GM13977 (cell line): ENCODE measurements at places on chromosomes 1 and 21.

GRCh38 chr1:167899253-167899681 lies 14.7 kb downstream of the ADCY10 start:
- DNase-seq: peak; percentile 62

- DNase-seq: no peak
Observed at GRCh38 chr21:30463713-30464112, 16.5 kb downstream of the KRTAP19-1 start.

- DNase-seq: peak; percentile 45
Observed at GRCh38 chr1:228006034-228006785, 588 bp upstream of the WNT3A start.

GRCh38 chr1:21814241-21814918 lies 2.3 kb downstream of the LDLRAD2 start:
- DNase-seq: peak; percentile 78

GRCh38 chr1:50812346-50812745 lies 147.7 kb downstream of the FAF1 start:
- no peak for DNase-seq

DNA sequence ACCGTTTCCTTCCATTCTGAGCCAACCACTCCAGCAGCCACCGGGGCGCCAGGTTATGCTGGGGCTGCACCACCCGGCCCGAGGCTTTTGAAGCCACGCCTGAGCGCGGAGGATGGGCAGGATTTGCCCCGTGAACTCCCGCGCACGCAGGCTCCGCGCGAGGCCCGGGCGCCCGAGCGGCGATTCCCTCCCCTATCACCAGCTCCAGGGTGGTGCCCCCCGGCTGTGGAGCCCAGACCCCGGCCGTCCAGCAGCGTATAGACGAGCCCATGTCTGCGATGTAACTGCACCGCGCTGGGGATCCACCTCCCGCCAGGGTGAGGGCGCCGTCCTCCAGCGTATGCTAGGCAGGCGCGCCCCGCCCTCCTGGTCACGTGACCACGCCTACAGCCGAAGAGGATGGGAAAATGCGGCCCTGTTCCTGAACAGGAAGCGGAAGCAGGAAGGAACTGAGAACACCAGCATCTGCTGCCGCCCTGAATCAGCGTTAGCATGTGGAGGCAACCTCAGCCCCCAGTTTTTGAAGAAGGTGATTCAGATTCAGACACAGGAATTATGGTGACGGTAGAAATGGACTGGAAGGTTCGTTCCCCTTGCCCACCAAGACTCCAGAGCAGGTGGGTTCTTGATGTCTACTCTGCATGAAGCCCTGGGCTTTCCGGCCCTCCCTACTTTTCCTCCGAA lies 46.0 kb downstream of the VPS26C start:
- DNase-seq: peak; percentile 90

DNA sequence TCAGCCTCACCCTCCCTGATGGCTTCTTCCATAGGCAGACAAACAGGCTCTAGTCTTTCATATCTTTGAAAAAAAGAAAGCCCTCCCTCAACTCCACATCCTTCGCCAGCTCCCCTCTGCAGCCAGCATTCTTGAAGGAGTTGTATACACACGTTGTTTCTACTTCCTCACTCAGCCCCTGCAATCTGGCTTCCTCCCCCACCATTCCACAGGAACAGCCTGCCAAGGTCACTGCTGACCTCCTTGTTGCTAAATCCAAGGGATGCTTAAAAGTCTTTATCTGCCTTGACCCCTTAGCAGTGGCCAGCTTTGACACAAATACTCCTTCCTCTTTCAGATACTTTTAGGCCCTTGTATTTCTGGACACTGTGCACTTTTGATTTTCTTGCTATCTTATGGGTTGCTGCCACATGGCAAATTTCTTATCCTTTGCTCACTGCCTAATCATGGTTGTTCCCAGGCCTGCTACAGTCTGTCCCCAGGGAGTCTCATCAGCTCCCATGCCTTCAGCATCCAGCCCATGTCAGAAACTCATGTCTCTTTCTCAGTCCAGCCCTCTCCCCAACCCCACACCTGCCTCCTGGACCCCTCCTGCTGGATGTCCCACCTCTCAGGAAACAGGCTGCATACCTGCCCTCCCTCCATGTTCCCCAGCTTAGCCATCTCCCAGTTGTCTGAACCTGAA lies 8.3 kb downstream of the FAM229A start:
- DNase-seq: no peak

DNA sequence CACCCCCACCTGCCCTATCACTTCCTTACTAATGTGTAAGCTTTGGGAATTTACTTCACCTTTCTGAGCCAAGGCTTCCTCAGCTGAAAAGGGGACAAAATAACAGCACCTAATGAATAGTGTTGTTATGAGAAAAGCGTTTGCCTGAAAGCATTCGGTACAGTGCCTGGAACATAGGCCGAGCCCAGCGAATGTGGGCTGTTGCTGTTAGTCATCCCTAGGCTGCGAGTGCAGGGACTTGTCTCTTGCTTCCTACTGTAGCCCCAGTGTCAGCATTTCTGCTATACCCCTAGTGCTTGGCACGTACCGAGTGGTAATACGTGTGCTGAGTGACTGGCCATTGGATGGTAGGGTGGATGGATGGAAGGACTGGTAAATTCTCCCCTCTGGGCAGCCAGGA lies 16.7 kb upstream of the KPNA6 start:
- no peak for DNase-seq

DNA sequence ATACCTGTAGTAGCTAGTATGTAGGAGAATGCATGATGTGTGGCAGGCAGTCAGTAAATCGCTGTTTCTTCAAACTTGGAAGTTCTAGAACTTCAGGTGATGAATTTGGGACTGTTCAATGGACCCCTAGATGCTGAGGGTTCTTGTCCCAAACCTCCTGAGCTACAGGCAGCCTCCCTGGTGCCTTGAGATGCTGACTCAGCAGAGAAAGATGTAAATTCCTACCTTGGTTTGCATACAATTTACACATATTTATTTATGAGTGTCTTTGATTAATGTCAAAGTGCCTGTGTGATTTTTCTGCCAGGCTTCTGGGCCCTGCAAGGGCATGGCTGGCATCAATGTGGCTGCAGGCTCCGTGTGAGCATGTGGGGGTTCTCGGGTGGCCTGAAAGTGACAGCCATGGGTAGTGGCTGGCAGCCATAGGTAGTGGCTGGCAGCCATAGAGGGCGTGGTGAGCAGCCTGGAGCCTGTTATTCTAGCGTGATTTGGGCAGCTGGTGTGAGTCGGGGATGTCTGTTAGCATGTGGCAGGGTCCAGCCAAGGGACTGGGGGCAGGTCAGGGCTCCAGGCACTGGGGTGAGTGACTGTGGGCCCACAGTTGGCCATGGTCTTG lies 13.2 kb upstream of the POU3F1 start:
- no peak for DNase-seq

DNA sequence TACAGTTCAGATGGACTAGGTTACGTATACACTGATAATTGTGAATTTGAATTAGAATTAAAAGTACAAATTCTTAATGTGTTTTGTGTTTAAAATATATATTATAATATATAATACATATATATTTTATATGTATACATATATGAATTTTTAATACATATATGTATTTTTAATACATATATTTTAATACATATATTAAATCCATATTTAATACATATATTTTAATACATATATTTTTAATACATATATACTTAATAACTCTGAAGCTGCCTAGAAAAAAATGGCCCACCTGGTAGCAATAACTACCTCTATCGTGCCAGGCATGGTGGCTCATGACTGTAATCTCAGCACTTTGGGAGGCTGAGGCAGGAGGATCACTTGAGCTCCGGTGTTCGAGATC lies 179.1 kb upstream of the SAMSN1 start:
- no peak for DNase-seq

DNA sequence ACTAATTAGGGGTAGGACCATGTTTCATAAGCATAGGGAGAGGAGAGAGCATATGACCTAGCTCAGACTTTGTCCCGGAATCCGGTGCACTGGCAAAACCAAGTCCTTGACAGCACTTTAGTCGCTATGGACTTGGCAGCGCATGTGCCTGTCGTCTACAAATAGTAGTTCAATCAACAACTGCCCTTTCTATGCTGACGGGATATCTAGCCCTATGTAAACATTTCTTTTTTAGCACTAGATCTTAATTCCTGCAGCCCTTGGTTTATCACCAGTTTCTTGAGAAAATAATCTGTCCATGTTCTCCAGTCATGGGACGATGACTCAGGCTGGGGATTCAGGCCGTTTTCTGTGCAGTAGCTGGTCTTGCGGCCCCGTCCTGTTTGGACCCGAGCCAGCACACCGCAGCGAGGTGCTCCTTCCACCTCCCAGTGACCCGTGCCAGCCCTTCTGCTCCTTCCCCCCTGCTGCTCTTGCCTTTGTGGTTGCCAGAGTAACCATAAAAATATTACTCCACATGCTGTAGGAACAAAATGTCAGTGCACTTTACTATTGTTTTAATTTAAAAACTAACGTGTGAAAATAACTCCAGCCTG lies 8.6 kb upstream of the MT1HL1 start:
- DNase-seq: no peak

- DNase-seq: peak; percentile 17
Observed at GRCh38 chr1:88655685-88656299, 28.3 kb upstream of the PKN2 start.

DNA sequence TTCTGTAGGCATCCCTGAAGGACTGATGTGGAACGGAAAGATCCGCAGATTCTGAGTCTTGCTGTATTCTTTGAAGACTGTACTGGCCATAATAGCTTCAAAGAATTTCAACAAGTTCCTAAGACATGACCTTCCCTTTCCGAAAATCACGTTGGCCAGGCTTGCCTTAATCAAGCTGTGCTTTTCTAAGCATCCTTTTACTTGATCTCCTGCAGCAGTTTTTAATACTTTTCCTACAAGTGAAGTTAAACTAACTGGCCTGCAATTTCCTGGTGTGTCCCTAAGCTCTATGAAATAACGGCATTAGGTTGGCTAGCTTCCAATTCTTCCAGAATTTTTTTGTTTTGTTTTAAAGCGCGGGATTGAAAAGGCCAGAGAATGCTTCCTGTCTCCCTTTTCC lies 40.3 kb downstream of the SPAG17 start:
- DNase-seq: no peak

DNA sequence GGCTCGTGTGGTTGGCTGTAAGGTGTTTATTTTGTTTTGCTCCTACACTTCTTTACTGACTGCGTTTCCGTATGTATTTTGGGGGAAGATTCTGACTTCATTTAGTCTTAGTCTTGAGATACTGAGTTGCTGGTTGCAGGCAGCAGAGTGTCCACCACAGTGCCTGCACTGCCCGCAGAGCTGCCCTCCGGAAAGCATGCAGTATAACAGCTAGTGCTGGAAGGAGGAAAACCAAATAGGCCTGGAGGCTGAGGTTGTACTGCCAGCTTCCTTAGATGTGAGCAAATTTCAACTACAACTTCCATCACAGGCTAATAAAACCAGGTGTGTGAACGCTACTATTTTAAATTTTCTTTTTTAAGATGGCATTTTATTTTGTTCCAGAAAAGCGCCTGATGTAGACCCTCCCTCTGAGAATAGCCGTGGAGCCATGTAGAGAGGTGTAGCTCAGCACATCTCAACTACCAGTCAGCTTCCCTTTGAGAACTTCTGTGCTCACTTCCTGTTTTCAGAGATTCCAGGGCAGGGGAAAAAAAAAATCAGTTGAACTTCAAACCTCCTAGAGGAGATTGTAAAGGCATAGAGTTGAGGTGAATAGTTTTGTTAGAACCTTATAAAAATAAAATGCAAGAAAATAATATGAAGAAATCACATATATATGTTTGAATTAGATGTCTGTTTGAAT lies 17.6 kb downstream of the LMO4 start:
- DNase-seq: no peak

DNA sequence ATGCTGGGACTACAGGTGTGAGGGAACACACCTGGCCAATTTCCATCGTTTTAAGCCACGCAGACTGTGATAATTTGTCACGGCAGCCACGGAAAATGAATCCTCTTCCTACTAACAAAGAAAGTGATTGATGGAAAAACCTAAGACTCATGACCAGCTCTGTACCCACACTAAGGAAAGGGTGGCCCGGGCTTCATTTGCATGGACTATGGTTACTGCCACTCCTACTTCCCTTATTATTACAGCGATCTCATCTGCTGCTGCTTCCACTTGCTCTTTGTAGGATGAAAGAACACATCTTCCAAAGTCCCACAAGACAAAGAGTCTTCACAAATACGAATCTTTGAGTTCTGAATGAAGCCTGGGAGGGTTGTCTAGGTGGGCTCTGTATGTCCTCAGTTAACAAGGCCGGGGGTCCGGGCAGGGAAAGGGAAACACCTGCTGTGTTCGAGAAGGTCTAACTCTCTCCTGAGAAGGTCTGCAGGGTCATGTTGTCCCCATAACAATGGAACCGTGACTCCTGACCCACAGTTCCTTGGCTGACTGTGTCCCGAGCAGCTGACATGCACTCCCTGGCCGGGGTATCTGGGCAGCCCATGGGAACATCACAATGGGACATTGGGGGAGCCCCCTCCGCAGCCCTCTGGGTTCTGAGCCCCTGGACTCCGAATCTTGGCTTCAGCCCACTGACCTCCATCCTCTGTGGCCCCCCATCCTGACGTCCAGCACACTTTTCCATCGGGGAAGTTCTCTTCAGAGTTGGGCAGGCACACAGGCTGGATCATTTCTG lies 13.3 kb upstream of the TFF1 start:
- no peak for DNase-seq

DNA sequence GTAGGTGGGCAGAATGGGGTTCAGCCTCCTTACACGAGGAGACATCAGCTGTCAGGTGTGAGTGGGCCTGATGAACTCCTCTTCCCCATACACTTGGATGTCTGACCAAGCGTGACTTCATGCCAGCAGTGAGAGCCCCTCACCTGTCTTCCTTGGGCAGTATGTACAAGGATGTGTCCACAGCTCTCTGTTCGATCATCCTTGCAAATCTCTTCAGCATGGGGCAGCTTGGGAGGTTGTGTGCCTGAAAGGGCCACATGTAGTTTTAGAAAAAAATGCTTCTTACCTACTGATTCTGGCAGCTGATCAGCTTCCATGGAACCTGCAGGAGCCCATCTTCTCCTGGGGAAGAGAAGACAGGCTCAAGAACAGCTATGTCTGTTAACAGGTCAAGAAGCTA lies 18.0 kb downstream of the ACP6 start:
- DNase-seq: no peak

- DNase-seq: no peak
Observed at GRCh38 chr1:222165629-222166028, 382.3 kb downstream of the HHIPL2 start.

GRCh38 chr21:41470054-41470453 lies 37.9 kb downstream of the TMPRSS2 start:
- DNase-seq: no peak

DNA sequence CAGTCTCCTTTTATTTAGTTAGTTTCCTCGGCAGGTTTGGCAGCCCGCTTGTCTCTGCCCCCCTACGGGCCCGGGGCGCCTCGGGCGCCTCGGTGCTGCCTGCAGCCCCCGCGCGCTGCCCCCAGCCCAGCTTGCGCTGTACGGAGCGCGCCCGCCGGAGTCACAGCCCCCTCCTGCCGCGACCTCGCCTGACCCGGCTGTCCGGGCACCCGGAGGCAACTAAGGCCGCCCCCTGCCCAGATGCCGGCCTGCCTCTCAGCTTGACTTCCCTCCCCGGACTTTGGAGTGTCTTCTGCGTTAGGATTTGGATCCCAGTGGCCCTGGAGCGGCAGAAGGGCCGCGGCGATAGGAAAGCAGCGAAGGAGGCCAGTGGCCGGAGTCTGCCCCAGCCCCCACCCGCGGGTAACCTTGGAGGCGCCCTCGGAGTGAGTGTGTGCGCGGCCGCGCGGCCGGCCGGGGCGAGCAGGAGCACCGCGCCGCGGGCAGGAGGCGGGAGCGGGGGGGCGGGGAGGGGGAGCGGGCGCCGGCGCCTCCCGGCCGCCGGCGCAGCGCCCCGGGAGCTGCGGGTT lies 7.6 kb downstream of the CDKN2C start:
- peak; percentile 73 for DNase-seq

GRCh38 chr1:203480525-203481084 lies 5.0 kb downstream of the PRELP start:
- no peak for DNase-seq
